ENCODE measurements at places on chromosomes 6 and 20. TPM values are rescaled to one million over a fixed set of nuclear protein-coding genes. Genes with fewer than 3 reads are reported as not detected.

The TRIM40 gene
- 0.08 TPM for polyA plus RNA-seq

- DNase-seq, result no peak
These were observed 210.6 kb upstream of the SOX4 start for GRCh38 chr6:21382821-21383449.

GRCh38 chr6:32815996-32816395 is 806 bp downstream of the HLA-DOB start:
- DNase-seq, result no peak

GRCh38 chr20:25706793-25707192 is 10.1 kb upstream of the ZNF337 start:
- no peak for DNase-seq

The HRH3 gene
- not detected for polyA plus RNA-seq

The CLPSL1 gene
- polyA plus RNA-seq, result not detected

DNA sequence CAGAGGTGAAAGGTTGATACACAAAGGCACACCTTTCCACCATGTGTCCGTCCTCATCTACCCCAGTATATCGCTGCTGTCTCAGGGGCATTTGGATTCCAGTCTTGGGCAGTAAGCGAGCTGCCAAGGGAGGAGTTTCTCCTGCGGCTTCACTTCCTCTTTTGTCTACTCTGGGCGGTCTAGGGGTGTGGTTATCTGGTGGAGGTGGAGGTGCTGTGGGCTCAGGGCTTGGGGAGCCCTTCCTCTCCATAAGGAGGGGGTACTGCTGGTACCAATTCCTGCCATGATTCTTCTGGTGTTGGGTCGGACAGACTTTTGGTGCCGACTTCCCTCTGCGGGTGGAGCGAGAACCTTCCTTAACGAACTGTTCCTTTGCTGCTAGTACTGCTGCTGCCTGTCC is 31.9 kb upstream of the FABP7 start:
- no peak for DNase-seq

The RSPO3 gene
- polyA plus RNA-seq, result 0.88 TPM

The ARFGEF3 gene
- 7.6 TPM for polyA plus RNA-seq

GRCh38 chr20:41574802-41575389 is 43.3 kb downstream of the CHD6 start:
- no peak for DNase-seq

The SOX18 gene
- polyA plus RNA-seq, result 31.7 TPM

The OLIG3 gene
- not detected for polyA plus RNA-seq

DNA sequence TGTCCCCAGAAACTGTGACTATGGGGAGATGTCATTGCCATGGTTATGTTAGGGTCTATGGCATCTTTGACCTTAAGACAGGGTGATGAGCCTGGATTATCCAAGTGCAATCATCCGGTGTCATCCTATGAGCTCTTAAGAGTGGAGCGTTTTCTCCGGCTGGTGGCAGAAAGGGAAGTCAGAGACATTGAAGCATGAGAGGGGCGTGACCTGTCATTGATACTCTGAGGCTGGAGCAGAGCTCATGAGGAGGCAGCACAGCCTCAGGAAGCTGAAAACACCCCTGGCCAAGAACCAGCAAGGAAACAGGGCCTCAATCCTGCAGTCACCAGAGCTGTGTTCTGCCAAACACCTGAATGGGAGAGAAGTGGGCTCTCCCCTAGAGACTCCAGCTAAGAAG is 59.6 kb downstream of the ANKRD60 start:
- DNase-seq, result no peak

The PPIL6 gene
- 8.5 TPM for polyA plus RNA-seq

DNA sequence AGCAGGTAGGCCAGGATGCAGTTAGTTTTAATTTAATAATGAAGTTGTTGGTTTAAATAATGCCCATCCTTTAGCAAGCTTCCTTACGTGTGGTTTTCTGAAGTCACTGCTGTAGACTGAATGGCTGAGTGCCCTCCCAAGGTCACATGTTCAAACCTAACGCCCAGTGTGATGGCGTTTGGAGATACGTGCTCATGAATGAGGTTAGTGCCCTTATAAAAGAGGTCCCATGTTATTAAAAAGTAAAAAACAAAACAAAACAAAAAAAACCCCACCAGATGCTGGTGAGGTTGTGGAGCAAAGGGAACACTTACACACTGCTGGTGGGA is 16.3 kb downstream of the LRP11 start:
- DNase-seq, result no peak

The GRM1 gene
- 0.02 TPM for polyA plus RNA-seq

The PPP1R16B gene
- polyA plus RNA-seq, result 8.3 TPM

DNA sequence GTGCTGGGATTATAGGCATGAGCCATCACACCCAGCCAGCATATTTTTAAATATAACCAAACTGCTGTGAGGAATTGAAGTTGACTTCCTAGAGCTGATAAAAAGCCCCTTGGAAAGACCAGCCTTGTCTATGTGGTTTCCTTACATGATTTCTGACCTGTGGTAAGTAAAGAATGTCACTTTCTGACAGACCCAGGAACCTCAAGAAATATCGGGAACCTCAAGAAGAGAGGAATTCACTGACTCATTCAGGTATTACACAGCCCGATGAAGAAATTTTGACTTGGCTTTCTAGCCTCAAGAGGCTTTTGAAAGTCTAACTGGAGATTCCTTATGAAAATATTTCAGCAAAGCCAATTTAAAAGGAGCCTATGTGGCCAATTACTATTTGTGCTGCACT is 71.8 kb downstream of the FOXF2 start:
- no peak for DNase-seq

The SLC4A11 gene
- polyA plus RNA-seq, result 2.8 TPM

DNA sequence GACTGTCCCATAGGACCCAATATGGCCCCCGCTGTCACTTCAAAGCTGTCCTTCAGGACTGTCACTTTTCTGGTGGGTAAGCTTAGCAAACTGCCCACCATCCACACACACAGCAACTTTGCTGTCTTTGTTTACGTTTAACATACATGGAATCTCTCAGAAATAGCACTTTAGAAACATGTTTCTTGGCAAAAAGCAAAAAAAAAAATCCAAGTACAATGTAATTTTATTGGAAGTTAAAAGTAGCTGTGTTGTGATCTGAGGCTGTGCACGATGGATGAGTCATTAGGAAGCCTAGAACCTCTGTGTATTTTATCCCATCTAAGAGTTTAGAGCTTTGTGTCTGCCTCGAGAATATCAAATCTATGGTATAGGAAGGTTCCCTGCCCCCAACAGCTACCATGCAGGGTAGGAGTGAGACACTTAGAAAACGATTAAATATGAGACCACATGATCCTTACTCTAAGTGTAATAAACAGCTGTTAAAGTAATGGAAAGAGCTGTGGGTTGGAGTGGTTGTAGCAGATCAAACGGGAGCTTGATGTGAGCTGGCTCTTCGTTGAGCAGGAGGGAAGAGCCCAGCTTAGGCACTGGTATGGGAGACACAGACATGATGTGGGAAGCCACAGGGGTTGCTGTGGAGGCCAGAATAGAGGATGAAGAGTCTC is 119.5 kb downstream of the PLEKHG1 start:
- peak; percentile 20 for DNase-seq

GRCh38 chr6:101281266-101281665 is 112.2 kb upstream of the GRIK2 start:
- DNase-seq, result no peak

DNA sequence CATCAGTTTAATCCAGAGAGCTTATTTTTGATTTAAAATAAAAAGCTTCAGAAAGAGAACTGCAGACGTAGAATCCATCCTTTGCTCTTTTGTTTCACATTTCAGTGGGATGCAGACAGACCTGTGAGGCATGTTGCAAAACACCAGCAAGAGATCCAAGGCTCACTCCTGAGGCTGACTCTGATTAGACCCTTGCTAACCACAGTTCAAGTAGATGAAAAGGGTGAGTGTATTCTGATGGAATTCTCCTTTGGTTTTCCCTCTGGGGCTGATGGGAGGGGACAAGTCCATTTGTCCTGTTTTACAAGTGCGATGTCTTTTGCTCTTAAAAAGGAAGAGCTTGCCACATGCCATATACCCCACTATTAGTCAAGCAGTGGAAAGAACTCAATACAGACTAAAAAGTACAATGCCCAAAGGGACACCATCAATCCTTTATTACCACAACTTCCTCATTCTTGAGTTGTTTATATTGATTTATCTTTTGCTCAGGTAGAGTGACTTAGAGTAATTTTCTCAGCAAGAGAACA is 772.7 kb downstream of the MAFB start:
- no peak for DNase-seq

The HLA-DPA1 gene
- polyA plus RNA-seq, result 105 TPM

DNA sequence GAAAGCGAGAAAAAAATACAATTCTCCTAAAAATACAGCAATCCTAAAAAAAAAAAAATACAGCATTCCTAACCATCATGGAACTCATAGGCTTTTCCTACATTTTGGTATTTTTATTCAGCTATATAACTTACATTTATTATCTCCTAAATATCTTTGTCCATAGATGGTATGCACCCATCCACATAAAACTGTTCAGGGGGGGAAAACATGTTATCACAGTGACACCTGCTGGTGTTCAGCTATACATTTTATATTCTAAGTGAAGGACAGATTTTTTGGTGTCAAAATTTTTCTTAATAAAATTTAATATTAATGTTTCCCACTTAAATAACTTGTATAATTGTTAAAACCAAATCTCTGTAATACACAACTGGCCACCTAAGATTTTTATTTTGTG is 58.0 kb downstream of the BLOC1S5 start:
- DNase-seq, result no peak

DNA sequence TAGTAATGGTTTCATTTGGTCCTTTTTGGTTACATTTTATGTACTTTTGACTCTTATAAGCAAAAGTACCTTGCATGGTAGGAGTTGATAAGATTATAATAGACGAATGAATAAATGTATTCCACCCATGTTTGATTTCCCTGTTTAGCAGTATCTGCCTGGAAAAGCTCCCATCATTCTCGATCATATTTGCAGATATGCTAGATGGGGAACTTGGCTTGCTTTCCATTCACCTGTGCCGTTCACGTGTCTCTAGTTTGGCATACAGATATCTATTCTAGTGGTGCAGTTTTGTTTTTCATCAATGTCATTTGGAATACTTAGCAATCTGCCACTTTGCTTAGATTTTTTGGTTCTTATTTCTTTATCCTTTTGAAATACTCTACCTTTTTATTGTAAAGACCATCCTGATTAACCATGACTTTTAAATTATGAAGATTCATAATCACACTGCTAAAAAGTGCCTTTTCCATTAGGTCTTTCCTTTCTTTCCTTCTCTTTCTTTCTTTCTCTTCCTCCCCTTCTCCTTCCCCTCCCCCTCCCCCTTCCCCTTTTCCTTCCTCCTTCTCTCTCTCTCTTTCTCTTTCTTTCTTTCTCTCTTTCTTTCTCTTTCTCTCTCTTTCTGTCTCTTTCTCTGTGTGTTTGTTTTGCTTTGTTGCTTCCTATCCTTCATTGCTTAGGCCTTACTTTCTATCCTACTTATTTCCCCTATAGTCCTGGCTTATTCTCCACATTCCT is 40.4 kb downstream of the ANKS1A start:
- no peak for DNase-seq

The HLA-F gene
- polyA plus RNA-seq, result 205 TPM

- DNase-seq, result no peak
These were observed 32.0 kb upstream of the CD93 start for GRCh38 chr20:23118144-23118543.

The VGLL2 gene
- polyA plus RNA-seq, result not detected

The POM121L2 gene
- polyA plus RNA-seq, result not detected

DNA sequence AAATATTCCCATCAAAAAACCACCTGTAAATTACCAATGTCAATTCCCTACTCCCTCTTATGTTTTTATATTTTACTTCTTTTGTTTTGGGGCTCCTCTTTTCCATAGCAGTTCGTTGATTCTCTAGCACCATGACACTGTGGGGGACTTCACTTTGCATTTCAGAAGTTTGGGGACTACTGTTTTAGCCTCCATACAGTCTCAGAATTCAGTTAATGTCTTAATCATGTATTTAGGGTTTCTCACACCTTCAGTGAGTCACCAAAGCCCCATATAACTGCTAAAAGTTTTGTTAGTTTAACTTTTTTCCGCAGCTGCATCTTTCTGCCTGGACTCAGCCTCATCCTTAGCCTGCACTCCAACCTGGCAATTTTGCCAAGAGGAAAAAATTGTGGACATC is 20.7 kb upstream of the AIG1 start:
- no peak for DNase-seq

The COX4I2 gene
- 51.8 TPM for polyA plus RNA-seq

DNA sequence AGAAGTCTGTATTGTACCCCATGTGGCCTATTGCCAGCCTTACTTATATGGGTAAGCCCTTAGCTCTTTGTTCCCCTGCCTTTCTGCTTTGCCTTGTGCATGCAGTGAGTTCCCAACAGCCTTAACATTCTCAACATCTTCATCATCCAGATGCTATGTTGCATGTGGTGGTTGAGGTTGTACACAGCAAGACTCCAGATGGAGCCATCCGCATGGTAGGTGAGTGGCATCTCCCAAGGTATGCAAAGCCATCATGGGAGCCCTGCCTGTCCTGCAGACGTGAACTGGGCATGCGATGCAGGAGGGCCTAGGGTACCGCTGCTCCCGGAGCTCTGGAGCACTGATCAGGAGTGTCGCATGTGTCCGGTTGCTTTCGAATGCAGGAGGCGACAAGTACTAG is 16.1 kb downstream of the CEP43 start:
- DNase-seq, result no peak

DNA sequence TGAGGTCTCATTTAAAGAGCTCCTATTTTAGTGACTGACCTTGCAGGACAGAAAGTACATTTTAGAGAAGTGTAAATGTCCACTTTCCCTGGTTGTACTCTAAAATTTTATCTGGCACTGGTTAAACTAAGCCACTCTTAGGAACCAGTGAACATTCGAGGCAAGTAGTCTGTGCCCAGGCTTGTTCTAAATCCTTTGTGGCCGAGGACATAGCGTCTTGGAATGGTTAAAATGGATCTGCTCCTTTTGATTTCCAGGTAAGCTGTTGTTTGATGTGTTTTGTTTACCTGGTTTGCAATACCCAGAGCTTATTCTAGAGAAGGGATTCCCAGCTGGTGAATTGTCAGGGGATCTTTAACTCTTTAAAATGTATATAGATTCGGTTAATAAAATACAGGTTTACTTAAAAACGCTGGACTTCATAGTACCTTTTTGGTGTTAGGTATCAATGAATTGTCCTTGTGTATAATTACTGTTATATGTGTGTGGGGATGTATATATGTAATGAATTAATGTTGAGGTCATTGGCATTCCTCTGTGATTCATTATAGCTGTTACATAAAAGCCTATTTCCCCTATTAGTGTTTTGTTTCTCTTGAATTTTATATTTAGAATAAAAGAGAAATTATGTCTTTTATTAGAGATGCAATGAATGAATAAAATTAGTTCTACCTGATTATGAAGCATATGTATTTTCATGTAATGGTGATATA is 15.8 kb downstream of the SNX9 start:
- no peak for DNase-seq

The ELOVL4 gene
- polyA plus RNA-seq, result 0.22 TPM

DNA sequence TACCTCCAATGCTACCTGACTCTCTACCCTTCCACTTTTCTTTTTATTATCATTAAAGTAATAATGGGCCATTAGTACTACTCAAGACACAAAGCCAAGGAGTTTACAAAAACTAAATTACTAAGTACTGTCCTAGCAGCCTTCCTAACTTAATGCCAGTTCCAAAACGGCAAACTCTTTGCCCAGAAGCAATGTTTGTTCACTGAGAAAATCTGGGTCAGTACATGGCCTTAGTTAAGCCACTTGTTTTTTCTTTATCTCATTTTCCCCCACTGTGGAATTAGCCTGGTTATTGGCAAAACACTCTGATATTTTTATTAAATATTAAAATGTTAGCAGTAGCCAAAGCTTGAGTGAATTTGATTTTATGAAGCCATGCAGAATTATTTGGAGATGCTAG is 242.4 kb downstream of the KCNQ5 start:
- DNase-seq, result no peak

The SLC44A4 gene
- polyA plus RNA-seq, result 33.0 TPM
